ENCODE measurements at places on chromosomes 1 and 21.
A peak's percentile ranks its signal among the peaks of the same experiment; 100 is the strongest.

DNA sequence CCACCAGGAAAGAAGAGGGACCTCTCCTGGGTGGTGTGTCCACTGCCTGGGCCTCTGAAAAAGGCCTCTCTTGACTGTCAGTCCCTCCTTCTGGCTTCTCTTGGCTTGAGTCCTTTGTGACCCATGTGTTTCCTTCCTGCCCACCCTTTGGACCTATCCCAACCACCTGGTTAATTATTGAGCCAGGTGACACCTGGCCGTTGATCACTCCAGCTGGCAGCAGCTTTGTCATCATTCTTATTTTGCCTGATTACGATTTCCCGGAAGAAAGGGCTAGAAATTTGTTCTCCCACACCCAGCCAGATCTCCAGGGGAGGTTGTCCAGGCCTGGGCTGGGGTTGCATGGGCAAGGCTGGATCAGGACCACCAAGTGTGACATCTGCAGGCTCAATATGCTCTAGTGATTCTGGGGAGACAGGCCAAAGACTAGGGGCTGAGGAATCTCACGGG lies 24.8 kb downstream of the CSF1 start:
- DNase-seq = no peak

DNA sequence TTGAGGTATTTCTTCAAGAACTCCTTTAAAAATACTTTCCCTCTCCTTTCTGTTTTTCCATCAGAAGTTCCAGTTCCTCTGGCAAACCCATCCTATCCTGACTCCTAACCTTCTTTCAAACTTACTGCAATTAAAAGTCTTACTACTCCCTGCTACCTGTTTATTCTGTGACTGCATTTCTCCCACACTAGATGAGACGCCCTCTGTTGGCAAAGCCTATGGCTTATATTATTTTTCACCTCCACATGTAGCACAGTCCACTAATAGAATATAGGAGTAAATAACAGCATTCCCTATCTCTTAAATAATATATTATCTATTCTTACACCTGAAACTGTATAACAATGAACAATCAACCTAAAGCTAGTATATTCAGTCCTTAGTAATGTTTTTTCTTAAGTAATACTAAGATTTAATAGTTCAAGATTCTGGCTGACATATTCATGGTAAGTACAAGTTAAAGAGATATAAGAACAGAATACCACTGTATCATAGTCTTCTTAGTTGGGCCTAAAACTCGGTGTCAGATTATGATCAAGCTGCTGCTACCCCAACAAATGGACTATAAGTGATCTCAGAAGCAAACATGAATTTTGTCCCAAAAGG lies 54.8 kb downstream of the RAB3GAP2 start:
- no peak for DNase-seq

DNA sequence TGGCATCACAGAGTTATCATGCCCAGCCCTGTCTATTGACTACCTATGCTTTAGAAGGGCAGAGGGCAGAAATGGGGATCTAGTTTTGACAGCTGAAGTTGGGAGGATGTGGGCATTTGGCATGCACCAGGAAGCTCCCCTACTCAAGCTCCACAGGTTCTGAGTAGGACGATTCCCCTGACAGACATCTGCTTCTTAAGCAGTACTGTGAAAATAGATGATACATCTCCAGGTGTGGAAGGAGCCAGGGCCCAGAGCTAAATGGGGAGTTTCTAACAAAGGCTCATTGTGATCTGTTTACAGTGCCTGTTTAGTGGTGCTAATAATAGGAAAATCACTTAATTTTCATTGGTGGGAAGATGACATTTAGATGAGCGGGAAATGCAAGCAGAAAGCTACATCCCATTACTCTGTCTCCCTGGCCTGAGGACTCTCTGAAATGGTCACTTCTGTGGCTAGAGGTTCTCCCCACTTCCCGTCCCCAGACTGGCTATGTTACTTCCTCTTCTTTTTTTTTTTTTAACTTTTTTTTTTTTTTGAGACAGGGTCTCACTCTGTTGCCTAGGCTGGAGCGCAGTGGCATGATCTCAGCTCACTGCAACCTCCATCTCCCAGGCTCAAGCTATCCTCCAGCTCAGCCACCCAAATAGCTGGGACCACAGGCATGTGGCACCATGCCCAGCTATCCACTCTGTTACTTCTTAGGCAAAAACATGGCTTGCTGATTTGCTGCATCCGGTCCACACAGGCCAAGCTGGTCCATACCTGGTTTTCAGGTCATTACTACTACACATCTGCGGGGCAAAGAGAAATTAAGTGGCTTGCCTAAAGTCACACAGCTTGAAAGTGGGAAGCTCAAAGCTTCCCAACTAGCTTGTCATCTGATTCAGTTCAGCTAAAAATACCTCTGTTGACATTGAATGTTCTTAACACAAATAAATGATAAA lies 23.2 kb upstream of the CNIH3 start:
- peak; percentile 79 for DNase-seq

DNA sequence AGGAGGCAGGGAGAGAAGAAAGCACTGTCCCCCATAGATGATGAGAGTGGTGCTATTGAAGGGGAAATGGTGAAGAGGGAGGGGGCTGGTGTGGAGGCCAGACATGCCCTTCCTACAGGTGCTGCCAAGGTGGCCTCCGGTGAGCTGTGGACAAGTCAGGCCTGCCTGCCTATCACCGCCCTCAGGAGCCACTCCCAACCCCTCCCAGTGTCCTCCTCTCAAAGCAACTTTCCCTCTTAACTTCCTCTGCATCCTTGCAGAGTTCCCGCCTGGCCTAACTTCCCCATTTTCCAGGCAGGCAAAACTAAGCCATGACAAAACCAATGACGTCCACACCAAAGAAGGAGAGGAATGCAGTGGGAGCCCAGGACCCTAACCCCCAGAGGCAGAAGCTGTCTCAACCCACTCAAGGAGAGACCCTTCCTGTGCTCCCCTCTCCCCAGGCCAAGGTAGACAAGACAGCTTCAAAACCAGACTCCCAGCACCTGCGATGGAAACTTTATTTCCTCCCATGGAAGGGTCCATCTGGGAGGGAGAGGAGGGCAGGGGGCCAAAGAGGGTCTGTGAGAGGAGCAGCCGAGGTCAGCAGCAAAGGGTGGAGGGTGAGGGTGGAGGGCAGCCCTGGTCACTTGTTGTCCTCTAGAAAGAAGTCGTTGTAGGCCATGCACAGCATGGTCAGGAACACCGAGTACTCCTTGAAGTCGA lies 1.0 kb upstream of the S100A6 start:
- DNase-seq = no peak

- no peak for DNase-seq
These were observed 87.2 kb downstream of the SYT2 start for GRCh38 chr1:202623075-202623474.

DNA sequence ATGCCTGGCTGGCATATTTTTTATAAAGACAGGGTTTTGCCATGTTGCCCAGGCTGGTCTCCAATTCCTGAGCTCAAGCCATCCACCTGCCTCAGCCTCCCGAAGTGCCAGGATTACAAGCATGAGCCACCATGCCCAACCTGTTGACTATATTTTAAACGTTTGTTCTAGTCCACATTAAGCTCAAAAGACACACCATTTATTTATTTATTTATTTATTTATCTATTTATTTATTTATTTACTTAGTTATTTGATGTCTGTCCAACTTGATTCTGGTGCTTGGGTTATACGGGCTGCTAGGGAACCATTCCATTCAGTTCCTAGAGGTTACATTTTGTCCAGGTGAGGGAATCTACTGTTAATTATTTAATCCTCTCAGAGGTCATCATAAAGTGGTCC lies 98.1 kb upstream of the ADGRL4 start:
- DNase-seq = no peak
